NCI-H2029 treated with DMSO at 0.1 percent for 48 hours (cell line): ENCODE measurements at places on chromosomes 5 and 9.

DNA sequence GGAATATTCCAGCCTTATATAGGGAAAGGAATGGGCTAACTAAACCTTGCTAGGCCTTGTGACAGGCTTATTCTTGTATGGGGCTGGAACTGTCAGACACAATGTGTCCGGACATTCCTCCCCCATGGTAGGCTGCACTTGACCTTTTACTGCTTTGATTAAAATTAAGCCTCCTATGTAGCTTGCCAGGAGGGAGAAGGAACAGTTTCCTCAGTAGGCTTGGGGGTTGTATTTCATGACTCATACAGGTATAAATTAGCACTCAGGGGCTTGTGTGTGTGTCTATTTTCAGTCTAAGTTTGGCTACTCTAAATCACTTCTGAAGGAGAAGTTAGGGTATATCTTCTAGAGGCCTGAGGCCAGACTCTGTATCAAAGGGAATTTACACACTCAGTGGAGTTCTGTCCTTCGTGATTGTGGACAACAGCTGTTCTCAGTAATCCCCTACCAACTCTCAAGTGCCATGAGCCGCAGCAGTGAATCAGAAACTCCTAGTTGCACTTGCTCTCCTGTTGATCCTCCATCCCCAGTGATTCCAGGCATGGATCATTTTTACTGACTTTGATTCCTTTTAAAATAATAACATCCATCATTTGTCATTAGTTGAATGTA, 16.4 kb downstream of the ADAMTS16 start:
- no peak for DNase-seq

DNA sequence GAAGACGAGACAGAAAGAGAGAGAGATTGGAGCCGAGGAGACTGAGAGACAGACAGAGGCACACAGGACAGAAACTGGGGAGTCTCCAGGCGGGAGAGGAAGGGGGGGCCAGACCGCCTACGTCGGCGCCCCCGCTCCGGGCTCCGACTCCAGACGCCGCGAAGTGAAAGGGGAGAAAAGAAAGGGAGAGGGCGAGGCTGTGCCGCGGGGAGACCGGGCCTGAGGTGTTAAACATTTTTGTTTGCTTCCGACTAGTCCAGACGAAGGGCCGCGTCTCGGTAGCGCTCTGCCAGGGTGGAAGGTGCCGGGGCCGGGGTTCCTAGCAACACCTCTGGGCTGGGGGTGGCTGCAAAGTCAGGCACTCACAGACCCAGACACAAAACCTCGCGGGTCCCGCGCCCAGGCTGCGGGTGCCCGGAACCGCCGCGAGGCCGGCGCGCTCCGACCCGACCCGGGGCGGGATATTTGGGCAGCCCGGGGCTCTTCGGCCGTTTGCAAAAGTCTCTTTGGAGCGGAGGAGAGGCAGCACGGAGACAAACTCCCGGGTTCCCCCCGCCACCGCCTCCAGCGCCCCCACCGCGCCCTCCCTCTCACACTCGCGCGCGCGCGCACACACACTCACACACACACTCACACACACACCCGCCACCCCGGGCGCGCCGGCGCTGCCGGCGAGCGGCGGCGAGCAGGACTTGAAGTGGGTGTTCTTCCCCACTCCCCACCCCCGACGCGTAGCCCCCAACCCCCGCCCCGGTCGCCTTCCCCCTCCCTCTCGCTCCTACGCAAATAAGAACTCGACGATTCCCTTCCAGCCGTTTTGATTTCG, 626 bp upstream of the FST start:
- peak; percentile 47 for DNase-seq

GRCh38 chr5:157518963-157519362, 56.6 kb downstream of the ADAM19 start:
- no peak for DNase-seq

DNA sequence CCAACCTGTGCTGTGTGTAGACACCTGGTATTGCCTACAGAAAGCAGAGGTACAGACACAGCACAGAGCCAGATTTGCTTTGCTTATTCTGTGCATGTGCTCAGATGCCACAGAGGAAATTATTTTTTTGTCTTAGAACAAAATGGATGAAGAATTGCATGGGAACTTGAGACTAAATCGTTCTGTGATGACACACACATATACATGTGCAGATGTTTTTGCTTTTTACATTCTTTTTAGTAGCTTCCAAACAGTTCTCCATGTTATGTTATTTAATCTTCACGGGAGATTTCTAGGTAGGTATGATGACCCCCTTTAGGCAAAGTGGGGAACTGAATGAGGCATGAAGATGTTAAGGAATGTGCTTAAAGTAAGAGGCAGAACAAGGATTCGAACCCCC, 221.5 kb upstream of the PANK3 start:
- no peak for DNase-seq

DNA sequence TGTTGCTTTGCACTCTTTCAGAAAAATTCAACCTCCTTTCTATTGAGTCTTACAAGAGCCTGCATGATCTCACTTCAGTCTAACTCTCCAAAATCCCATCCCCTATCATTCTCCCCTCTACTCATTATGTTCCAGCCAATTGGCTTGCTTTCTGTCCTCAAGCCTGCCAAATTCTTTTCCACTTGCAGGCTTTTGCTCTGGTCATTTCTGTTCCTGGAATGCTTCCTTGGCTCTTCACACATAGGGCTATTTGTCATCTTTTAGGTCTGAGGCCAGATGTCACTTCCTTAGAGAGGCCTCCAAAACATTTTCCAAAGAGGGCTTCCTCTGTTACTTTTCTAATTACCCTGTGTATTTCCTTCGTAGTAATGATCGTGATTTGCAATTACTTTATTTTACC, 11.8 kb upstream of the CHD1 start:
- no peak for DNase-seq

DNA sequence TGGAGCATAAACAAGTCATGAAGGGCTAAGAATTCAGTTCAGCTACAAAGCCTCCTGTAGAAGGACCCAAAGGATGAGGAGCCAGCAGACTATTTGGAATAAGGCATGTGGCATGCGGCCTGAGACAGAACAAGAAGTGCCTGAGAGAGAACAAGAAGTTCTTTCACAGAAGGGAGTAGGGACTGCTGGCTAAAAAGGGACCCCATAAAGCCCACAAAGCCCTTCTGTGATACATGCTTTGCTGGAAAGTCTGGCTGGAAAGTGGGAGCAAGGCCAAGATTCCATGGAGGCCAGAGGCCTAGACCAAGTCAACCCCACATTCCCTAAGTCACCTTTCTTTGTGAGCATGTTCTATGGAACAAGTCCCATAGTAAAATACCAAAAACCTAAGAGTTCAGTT, 35.9 kb upstream of the UBAP2 start:
- DNase-seq = no peak

- no peak for DNase-seq
Measured at GRCh38 chr5:101915554-101915953, 380.5 kb downstream of the SLCO4C1 start.

DNA sequence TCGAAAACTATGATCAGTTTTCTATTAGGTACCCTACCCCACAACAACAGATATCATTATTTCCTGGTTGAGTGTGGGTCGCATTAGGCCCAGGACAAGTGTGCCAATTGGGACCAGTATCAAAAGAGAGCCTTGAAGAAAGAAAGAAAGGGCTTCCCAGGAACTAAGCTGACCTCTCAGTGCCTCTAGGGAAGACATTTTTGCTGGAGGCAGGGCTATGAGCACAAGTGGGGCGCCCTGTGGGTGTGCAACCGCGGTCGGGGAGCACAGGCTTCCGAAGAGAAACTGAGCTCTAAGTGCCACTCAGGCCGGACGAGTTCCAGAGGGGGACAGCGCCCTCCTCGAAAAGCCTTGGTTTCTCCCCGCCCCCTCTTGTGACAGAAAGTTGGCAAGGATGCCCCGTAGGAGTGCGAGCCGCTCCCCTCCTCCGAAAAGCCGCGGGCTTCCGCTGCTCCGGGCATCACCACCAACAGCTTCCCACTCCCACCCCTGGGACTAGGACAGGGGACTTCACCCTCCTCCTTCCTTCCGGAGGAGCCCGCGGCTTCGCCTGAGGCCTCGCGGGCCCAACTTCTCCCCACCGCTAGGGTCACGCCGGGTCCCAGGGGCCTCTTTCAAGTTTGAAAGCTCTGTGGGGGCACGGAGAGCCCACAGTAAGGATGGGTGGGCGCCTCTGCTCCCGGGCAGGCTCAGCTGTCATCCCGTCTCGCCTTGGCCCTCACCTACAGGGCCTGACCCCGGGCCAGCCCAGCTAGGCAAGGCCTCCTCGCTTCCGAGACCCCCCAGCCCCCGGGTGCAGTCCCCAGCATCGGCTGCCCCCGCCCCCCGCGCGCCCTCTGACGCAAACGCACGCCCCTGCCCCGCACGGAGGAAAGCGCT, 2.0 kb downstream of the NR2F1-AS1 start:
- no peak for DNase-seq

DNA sequence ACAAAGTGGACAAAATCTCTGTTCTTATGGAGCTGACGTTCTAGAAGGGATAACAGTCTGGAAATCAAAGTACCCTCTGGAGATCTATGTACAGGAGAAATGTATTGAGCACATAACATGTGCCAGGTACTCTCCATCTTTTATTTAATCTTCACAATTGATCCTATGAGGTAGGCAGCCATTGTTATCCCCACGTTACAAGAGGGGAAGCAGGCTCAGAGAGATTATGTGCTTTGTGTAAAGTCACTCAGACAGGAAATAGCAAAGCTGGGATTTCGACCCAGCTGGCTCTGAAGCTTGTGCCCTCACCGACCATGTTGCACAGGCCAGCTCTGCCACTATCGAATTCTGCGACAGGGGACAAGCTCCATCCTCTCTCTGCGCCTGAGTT, 21.5 kb downstream of the PDGFRB start:
- no peak for DNase-seq

- DNase-seq = no peak
Measured at GRCh38 chr5:103862398-103862797, 299.8 kb upstream of the NUDT12 start.

DNA sequence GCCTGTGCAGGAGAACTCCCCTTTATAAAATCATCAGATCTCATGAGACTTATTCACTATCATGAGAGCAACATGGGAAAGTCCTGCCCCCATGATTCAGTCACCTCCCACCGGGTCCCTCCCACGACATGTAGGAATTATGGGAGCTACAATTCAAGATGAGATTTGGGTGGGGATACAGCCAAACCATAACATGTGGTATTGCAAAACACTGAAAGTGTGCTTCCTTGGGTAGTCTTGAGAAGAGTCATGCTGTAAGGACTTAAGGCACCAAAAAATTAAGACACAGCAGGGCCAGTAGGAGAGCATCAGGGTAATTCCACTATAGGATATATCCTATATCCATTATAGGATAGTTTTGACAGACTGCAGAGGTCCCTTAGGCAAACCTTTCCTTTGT, 29.4 kb upstream of the GDNF start:
- DNase-seq = no peak

DNA sequence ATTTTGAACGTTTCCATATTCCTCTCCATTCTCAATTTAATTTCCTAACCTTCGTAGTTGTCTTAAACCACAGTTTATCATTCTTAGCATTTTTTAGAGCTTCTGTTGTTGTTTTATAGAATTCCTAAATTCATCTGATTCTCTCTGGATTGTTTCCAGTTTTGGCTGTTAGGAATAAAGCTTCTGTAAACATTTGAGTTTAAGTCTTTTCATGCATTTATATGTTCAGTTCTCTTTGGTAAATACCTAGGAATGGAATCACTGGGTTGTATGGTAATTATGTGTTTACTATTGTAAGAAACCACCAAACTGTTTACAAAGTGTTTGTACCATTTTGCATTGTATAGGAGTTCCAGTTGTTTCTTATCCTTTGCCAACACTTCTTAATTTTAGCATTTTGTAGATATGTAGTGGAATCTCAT, 29.7 kb downstream of the GPR21 start:
- no peak for DNase-seq

- DNase-seq = no peak
Measured at GRCh38 chr5:132828846-132829494, 1.5 kb downstream of the SHROOM1 start.

DNA sequence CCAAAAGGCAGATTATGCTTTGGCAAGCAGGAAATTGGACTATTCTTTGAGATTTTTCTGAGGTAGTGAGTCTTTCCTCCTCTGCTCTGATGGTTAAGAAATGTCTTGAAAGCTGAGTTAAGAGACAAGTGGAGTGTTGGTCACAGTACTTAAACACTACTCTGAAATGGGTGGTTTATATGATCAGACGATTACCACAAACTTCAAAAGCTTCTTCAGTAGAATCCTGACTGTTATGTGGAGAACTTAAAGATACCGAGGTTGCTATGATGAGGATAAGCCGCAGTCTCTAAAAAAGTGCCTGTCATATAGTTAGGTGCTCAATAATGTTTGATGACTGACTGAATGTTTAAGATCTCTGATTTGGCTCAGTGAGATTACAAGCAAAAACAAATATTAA, 24.3 kb downstream of the GCNT4 start:
- no peak for DNase-seq

- peak; percentile 62 for DNase-seq
Measured at GRCh38 chr9:138022121-138022741, 144.6 kb downstream of the CACNA1B start.

DNA sequence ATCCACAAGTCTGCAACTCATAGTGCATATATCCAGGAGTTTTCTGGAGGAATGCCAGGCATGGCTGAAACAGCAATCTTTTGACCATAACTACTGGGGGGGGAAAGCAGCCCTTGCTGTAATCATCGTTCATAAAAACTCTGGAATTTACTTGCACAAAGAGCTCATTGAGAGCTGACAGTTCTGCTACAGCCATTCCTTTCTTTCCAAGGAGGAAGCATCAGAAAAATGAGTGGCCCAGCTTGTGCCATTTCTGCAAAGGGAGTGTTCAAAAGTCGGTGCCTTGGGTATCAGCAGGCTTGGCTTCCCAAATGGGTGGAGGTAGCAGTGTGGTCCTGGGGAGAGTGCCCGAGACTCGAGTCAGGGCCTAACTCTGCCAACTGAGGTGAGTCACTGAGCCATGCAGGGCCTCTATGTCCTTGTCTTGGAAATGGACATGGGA, 101.5 kb downstream of the GCNT1 start:
- DNase-seq = no peak

DNA sequence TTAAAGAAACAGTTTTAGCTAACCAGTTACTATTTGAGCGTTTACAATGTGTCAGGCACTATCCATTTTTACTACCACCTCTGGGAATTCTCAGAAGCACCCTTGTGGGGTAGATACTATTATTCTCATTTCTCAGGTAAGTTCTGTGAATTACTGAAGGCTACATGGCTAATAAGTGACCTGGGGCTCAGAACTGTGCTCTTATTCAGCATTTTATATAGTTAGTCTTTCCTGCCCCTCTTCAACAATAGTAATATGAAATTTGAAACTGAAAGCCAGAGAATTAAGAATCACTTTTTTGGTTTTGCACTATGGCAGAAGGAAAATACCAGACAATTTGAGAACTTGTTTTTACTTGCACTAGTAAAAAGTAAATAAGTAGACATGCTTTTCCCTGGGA, 11.8 kb downstream of the ELL2 start:
- DNase-seq = no peak

DNA sequence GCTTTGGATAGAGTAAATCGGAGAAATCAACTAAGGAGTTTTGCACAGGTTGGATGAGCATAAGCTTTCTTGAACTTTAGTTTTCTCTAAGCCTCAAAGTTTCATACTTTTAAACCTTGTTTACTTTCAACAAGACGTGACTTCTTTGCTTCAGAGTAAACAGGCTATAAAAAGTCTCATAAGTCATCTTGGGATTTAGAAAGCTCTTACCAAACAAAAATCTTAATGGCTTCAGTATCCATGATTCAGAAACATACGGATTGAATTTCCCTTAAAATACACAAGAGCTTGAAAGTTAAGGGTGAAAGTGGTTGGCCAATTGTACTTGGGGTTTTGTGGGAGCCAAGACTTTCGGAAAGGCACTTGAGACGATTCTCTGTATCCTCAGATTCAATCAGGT, 270.9 kb upstream of the ANKH start:
- no peak for DNase-seq

GRCh38 chr5:43608406-43608805, 5.4 kb downstream of the NNT start:
- DNase-seq = no peak
